Kasumi-1 (cell line): ENCODE measurements at places on chromosomes 4 and X.

- DNase-seq, result no peak
Observed at GRCh38 chr4:73621357-73621756, 1.1 kb upstream of the RASSF6 start.

DNA sequence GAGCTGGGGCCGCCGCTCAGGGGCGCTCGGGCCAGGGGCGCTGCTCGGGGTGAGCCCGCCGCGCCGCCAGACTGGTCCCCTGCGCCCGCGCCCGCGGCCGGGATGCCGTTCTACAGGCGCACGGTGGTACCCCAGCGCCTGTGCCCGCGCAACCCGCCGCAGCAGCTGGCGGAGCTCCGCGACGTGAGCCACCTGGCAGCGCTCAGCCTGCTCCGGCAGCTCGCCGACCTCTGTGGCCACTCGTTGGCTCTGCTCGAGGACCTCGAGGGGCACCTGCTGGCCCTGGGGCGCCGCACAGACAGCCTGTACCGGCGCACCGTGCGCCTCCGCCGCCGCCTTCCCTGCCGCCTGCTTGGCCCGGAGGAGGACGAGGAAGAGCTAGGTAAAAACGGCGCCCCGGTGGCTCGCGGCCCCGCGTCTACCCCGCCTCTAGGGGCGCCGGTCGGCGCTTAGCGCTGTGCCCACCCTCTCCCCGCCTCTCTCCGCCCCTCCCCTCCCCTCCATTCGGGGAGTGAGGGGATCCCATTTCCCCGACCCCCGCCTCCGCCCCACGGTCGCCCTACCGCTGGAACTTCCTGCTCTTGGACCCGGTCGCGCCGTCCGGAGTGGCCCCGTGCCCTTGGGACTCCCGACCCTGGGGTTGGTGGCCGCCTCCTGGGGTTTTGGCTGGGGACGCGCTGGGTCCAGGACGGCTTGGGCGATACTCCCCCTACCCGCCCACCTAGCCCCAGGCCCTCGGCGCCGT is 513 bp downstream of the NHSL2 start:
- no peak for DNase-seq

DNA sequence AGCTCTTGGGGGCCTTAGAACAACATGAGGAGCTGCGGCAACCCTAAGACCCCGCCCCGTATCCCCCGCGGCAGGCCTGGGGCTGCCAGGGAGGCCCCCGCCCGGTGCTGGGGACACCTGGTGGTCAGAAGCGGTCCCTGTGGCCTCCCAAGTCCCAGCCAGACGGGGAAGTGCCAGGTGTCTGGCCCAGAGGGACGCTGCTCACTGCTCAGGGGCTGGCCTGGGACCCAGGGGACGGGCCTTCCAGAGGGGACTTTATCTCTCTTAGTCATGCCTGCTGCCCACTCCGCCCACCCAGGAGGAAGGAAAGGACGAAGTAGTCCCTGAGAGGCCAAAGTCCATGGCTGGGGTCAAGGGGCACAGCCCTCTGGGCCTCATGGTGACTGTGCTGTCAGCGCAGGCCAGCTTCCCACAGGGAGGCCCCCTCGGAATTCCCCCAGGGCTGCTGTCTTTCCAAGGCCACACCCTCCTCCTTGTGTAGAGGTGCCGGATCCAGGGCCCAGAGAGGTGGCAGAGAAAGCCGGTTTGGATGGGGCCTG is 31.0 kb upstream of the HTRA3 start:
- no peak for DNase-seq

DNA sequence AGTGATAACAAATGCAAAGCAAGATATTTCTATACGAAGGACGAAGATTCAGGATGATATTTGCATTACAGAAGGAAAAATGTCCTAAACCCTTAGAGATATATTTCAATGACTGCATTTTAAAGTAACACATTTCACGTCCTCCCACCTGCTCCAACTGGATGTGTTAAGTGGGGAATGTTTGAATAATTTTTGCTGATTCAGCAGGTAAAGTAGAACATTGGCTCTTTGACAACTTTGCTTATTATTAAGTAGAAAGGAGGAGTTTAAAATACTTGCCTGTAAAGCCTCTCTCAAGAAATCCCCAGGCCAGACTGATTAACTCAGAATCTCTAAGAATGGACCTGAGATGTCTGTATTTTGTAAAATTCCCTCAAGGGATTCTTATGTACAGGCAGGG is 1165.2 kb upstream of the PRKX start:
- DNase-seq, result no peak

GRCh38 chr4:122873146-122873545 is 46.5 kb downstream of the FGF2 start:
- no peak for DNase-seq

GRCh38 chrX:39875834-39876628 is 221.7 kb downstream of the BCOR start:
- DNase-seq, result no peak

DNA sequence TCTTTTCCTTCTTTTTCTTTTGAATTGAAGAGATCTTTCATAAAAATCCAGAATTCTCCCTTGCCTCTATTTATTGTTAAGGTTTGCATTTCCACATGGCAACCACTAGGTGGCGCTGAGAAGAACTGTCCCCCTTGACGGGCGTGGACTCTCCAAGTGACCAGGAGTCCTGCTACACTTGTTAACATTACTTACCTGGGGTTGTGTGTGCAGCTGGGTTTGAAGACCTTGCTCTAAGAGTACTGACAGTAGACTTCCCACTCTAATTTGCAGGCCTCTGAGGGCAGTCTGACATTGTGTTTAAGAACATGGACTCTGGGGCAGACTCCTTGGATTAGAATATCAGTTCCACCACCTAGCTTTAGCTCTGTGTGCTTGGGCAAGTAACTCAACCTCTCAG is 52.8 kb downstream of the GPRIN3 start:
- DNase-seq, result peak; percentile 36

DNA sequence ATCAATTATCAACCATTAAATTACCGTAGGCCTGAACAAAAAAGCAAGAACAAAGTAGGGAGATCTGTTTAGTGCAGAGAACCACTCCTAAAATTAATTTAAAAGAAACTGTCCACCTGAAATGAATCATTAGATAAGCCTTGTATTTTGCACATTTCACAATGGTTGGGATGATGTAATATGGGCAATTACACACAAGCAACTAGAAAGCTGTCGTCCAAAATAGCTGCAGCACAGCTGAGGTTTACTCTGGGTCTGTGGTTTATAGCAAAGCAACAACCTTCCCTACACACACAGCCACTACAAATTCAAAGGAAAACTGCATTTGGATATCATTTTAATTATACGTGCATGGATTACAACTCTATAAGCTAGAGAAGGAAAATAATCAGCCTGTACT is 28.5 kb downstream of the PCDH19 start:
- no peak for DNase-seq

- no peak for DNase-seq
Observed at GRCh38 chrX:111361751-111362150, 50.2 kb downstream of the DCX start.

GRCh38 chr4:145881576-145881975 is 57.0 kb downstream of the ZNF827 start:
- no peak for DNase-seq

DNA sequence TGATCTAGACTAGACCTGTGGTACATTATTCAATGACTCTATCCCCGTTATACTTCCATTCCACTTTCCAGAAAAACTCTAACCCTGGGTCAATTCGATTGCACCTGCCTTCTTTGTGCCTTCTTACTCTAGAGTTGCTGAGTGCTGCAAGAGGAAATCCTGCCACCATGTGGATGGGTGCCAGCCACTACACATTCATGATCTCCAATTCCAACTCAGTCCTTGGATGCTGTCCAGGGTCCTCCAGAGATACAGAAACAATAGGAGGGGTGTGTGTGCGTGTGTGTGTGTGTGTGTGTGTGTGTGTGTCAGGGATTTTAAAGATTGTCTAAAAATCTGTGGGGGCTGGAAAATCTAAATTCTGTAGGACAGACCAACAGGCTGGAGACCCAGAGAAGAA is 42.9 kb upstream of the INTS6L start:
- peak; percentile 74 for DNase-seq

- no peak for DNase-seq
Observed at GRCh38 chrX:84475596-84475995, 26.7 kb downstream of the HDX start.

DNA sequence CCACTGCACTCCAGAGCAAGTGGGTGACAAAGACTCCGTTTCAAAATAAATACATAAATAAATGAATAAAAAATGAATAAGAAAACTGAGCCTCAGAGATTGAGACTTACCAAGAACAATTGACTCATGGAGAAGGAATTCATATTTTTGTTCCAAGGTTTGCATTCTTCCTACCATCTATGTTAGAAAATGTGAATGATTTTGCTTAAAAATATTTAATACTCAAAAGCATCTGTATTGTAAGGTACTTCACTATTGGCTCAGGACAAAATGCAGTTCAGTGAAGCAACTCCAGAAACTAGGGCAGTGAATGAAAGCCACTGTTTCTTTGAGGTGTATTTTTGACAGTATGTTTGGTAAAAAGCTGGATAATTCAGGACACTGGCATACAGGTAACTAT is 54.1 kb downstream of the XAGE2 start:
- no peak for DNase-seq

DNA sequence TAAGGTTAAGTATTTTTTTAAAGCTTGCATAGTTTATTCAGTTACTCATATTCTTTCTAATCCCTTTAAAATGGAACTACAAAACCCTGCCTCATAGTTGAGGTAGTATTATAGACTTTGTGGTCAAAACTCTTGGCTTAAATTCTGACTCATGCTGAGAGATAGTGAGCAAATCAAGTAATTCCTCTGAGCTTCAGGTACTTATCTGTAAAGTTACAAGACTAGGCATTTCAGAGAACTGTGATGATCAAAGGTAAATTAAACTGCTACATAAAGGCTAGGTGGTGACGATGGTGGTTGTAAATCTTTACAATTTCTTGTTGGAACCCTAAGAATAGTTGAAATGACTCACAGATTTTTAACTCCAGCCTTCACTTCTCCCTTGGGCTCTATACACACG is 3.2 kb upstream of the CLOCK start:
- DNase-seq, result no peak

GRCh38 chrX:131288738-131289511 is at the start of gene IGSF1:
Gene IGSF1, minus strand, starts transcription at chrX:131289306. Its CDS starts 2,632 bp downstream, at chrX:131286674.
- DNase-seq, result peak; percentile 40

DNA sequence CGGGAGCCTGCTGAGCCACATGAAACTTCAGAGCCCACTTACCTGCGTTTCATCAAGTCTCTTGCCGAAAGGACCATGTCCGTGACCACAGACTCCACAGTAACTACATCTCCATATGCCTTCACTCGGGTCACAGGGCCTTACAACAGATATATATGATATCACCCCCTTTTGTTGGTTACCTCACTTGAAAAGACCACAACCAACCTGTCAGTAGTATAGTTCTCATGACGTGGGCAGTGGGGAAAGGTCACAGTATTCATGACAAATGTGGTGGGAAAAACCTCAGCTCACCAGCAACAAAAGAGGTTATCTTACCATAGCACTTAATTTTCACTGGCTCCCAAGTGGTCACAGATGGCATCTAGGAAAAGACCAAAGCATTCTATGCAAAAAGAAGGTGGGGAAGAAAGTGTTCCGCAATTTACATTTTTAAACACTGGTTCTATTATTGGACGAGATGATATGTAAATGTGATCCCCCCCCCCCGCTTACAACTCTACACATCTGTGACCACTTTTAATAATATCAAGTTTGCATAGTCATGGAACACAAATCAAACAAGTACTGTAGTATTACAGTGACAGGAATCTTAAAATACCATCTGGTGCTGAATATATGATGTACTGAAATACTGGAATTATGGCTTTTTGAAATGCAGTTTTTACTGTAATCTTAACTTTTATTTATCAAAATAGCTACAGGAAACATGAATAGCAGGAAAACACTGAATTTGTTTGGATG is 129.9 kb downstream of the TET2 start:
- DNase-seq, result no peak

DNA sequence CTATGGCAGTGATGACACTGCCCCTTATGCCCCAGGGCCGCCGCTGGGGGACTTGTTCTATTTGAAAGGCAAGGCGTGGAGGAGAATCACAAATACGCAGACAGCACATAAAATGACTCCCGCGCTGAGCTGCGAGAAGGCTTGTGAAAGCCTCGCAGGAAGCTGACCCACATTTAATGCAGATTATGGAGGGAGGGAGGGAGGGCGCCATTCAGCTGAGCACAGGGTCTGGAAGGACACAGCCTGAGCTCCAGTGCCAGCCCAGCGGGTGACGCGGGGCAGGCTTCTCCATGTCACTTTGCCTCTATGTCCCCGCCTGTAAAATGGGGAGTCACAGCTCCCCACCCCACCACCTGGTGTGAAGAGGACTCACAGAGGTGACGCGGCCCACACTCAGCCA is 14.3 kb downstream of the ABLIM2 start:
- no peak for DNase-seq

DNA sequence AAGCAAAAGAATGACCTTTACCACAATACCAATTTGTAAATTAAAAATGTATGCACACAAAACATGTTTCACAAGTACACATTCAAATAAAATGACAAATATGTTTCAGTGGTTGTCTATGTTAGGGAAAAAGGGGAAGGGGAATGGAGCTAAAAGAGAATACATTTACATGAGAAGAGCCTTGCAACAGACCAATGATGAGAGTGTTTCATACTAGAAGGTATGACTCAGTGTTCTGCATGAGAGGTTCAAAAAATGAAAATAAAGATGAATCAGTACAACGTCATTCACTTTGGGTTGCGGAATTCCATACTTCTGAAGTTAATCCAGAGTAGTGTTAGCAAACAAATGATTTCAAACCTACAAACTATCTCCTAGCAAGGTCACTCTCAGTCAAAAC is 51.7 kb downstream of the RPGR start:
- no peak for DNase-seq

DNA sequence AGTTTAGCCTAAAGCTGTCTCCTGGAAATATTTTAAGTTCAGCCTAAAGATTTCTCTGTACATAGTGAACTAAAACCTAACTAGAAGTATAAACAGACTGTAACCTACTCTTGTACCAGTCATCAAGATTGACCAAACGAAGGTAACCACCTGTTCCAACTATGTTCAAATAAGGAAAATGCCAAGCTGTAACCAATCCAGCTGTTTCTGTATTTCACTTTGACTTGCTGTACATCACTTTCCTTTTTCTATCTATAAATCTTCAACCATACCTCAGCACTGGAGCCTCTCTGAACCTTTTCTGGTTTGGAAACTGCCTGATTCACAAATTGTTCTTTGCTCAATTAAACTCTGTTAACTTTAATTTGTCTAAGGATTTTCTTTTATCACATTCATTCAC is 3.1 kb upstream of the CYSLTR1 start:
- DNase-seq, result no peak

DNA sequence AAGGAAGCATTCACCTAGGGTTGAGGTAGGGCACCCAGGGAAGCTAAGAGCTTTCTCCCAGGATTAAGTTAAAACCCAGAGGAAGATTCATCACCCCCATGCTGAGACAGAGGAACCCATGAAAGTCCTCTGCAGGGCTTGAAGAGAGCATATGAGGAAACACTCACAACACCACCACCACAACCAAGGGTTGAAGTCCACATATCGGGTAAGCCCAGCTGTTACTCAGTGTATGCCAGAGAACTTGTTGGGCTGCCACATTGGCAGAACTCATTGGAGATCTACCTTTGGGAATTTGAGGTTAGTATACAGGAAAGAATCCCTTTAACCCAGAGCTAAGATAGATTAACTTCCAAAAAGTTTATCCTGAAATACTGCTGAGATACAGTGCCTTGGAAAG is 75.1 kb downstream of the INTS6L start:
- no peak for DNase-seq
